LHCN-M2 (cell line): ENCODE measurements at places on chromosomes 2 and 18. TPM values are rescaled to one million over a fixed set of nuclear protein-coding genes. Genes with fewer than 3 reads are reported as not detected.

DNA sequence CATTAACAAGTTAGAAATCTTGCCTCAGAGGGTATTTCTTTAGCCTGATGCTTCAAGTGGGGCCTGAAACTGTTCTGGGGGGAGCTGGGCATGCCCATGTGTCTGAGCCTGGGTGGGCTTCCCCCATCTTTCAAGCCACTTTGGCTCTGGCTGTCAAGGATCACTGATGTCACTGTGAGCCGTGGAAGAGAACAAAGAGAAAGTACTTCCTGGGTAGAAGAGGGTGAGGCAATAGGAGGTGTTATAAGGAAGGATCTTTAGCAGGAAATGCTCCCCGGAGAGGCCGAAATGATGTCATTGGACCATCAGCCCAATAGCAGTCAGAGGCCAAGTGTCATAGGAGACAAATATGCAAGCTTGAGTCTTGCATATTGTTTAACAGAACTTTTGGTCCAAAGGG lies 228.4 kb upstream of the MEX3C start:
- DNase-seq: no peak

- peak; percentile 92 for DNase-seq
Observed at GRCh38 chr2:43221124-43221762, 5.2 kb downstream of the ZFP36L2 start.

C2orf66 gene
- total RNA-seq: 0.32 TPM in 1 of 2 replicates, not detected in the other

GRCh38 chr2:197992482-197993133 lies 188.2 kb downstream of the PLCL1 start:
- DNase-seq: no peak

- DNase-seq: peak; percentile 28
Observed at GRCh38 chr2:73111073-73112025, 1.4 kb downstream of the RAB11FIP5 start.

GRCh38 chr2:15693926-15694588 lies 102.4 kb downstream of the DDX1 start:
- DNase-seq: no peak

- DNase-seq: no peak
Observed at GRCh38 chr2:211901226-211901846, 637.3 kb downstream of the ERBB4 start.

DNA sequence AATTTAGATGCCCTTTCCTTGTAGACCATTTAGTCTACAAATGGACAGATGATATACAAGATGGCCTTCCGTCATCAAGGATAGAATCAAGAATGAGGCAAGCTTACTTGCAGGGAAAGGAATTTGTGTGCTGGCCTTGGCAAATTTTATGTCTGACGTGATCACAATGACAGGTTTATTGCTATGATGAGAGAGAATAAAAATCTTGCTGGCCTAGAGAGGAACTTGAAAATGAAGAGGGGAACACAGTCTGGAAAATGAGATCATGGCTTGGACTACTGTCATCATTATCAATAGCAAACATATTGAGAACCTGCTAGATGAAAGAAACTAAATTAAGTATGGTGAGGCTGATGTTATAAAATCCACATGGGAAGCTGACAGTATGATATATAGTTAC lies 66.0 kb downstream of the CSRNP3 start:
- DNase-seq: no peak

KLF7 gene
- 11.4 and 11.6 TPM in 2 replicates for total RNA-seq

HOXD13 gene
- total RNA-seq: not detected in 2 replicates

DNA sequence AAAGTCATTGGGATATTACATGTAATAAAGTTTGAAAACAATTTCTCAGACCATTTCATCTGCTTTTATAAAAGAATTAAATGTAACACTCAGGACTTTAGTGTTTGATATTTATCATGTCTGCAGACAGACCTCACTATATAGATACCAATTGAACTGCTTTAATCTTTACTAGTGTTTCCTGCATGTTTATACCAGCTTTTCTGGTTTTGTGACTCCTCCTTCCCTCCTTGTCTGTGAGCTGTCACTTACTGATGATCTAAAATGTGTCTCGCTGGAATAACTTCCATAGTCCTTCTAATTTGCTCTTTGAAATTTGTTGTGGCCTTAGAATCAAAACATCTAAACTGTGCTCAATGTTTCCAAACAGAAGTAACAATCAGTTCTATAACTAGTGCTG lies 71.3 kb upstream of the TWSG1 start:
- no peak for DNase-seq

TXNL4A gene
- total RNA-seq: 56.1 and 58.5 TPM in 2 replicates

DNA sequence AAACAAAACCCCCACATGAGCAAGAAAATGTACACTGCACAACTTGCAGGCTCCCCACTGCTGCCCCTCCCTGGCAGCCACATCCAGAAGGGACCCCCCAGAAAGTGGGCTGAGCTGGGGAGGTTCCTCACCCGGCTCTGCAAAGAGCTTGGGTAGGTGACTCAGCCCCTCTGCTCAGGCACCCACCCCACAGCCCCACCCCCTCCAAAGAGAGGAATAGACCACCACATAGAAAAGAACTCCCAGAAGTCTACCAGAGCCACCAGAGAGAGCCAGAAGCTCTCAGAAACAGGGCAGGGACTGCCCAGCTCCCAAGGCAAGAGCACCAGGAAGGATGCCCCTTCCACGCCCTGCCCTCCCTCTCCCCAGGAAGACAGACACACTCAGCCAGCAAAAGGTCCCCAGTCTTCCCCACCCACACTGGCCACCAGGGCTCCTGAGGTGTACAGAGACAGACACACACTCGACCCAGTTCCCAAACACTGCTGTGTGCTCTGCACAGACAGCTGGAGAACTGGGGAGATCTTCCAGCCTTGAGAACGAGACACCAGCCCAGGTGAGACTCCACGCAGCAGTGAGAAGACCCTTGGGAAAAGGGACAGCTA lies 28.2 kb downstream of the BIN1 start:
- no peak for DNase-seq

GRCh38 chr2:38708900-38709566 lies 42.1 kb downstream of the SRSF7 start:
- no peak for DNase-seq

DNA sequence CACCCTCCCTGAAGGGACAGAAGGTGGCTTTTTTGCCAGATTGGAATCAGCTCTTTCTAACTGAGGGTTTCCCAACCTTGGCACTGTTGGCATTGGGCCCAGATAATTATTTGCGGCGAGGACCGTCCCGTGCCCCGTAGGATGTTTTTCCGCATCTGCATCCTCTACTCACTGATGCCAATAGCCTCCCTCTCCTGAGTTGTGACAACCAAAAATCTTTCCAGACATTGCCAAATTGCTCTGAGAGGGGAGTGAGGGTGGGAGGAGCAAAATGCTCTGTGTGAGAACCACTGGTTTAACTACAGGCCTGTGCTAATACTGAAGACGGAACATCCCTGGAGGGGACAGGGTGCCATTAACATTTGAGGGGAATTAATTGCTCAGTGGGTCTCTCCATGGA lies 33.6 kb upstream of the GLI2 start:
- DNase-seq: no peak

- no peak for DNase-seq
Observed at GRCh38 chr2:3313781-3314375, 63.7 kb downstream of the EIPR1 start.

GRCh38 chr2:142693171-142693950 lies 184.1 kb upstream of the KYNU start:
- no peak for DNase-seq

DNA sequence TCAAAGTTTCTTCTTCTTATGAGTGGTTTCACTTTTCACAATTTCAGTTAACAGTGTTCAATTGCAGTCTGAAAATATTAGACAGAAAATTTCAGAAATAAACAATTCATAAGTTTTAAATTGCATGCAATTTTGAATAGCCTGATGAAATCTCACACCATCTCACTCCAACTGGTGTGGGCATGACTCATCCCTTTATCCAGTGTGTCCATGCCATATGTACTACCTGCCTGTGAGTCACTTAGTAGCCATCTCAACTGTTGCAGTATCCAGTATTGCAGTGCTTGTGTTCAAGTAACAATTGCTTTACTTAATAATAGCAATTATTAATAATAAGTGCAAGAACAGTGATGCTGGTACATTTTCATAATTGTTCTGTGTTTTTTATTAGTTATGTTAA lies 1202.5 kb downstream of the DSC3 start:
- DNase-seq: peak; percentile 92

RFTN2 gene
- 0.40 and 0.83 TPM in 2 replicates for total RNA-seq

IL36A gene
- total RNA-seq: not detected in 2 replicates

SERPINB12 gene
- 0.29 TPM in 1 of 2 replicates, not detected in the other for total RNA-seq

GRCh38 chr2:43776324-43776723 lies 2.5 kb downstream of the DYNC2LI1 start:
- no peak for DNase-seq

- DNase-seq: no peak
Observed at GRCh38 chr2:238785528-238785860, 62.4 kb upstream of the TWIST2 start.

CIDEA gene
- total RNA-seq: not detected in 2 replicates

- DNase-seq: no peak
Observed at GRCh38 chr2:147663962-147664361, 180.9 kb upstream of the ACVR2A start.

- peak; percentile 51 for DNase-seq
Observed at GRCh38 chr2:234366891-234367290, 130.0 kb downstream of the ARL4C start.

DNA sequence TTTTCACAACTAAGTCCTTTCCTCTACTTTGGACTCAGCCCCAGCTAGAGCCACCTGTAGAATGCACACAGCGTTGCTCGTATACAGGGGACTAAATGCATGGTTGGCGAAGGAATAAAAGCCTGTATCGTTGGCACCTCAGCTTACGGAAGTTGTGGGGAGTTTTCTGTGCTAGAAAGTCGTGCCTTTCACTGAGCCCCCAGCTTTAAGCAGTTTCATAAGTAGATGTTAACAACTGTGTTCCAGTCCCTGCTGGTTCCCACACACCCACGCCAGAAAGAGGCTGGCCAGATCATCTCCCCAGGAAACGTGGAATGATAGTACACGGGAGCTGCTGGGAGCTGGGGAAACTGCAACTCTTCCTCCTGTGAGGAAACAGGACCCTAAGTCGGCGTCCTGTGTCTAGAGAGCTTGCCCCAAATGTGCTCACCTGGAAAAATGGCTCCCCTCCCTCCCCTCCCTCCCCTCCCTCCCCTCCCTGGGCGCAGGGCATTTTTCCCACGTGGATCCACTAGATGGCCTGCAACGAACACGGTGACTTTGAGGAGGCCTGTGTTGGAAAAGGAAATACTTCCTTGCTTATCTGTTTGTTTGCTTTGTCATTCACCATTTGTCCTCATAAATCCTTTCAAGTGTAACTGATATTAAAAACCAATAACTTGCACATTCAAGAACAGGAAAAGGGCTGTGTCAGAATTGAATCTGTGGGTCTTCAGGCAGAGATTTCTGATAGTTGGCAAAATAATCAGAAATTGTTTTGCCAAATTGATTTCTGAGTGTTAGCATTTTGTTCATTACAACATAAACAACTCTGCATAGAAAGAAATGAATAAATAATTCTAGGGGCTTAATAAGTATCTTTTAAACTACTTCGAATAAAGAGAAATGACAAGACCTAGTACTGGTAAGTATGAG lies 43.9 kb upstream of the RFX8 start:
- peak; percentile 87 for DNase-seq

GRCh38 chr18:76232779-76233178 lies 262.3 kb downstream of the ZNF516 start:
- DNase-seq: no peak

SPATA3 gene
- total RNA-seq: not detected in 2 replicates

TM4SF20 gene
- total RNA-seq: not detected in 2 replicates

GRCh38 chr2:1730015-1730927 lies 14.0 kb downstream of the PXDN start:
- peak; percentile 81 for DNase-seq

- DNase-seq: no peak
Observed at GRCh38 chr18:76307293-76307690, 187.8 kb downstream of the ZNF516 start.

WNT10A gene
- total RNA-seq: 0.06 TPM in 1 of 2 replicates, not detected in the other

DNA sequence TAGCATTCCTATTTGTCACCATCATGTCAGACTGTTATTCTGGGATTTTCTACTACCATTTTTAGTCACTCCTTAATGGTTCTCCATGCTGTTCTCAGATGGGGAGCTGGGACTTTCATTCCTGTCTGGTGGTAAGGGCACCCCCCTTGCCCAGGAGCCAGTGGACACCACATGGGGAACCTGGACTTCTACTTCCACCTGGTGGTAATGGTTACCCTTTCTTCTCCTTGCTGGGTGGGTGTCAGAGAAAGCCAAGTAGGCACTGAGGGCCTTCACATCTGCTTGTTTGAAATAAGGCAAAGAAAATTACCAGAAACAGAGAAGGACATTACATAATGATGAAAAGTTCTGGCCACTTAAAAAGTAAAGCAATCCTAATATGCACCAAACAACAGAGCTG lies 239.8 kb downstream of the FHOD3 start:
- no peak for DNase-seq

DNA sequence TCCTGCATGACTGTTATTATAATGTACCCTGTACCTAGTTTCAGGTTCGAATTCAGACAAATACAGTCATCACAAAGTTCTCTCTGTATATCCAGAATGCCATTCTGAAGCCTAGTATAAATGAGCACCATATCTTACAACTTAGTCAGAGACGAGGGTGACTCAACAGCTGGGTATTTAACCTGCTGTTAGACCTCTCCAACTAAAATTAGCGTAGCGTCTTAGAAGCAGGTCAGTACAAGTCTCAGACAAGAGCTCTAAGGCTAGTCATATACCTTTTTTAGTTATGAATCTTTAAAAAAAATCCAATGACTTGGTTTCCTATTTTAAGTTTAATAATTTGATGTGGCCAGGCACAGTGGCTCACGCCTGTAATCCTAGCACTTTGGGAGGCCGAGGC lies 74.1 kb downstream of the CABYR start:
- peak; percentile 74 for DNase-seq

DNA sequence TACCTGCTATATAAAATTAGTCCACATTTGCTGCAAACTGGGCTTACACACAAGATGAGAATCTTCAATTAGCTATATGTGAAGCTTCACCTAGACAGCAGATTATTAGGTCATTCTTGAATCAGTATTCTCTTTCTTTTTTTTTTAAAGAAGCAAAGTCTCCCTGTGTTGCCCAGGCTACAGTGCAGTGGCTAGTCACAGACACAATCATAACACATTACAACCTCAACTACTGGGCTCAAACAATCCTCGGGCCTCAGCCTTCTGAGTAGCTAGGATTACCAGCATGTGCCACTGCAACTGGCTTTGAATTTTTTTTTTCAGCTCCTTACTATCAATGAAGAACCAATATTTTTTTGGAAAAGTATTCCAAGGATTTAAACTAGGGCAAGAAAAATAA lies 30.5 kb downstream of the OLA1 start:
- no peak for DNase-seq

- peak; percentile 99 for DNase-seq
Observed at GRCh38 chr2:218806346-218806978, 24.5 kb downstream of the CYP27A1 start.

- no peak for DNase-seq
Observed at GRCh38 chr2:4868466-4868865, 823.7 kb upstream of the SOX11 start.

DNA sequence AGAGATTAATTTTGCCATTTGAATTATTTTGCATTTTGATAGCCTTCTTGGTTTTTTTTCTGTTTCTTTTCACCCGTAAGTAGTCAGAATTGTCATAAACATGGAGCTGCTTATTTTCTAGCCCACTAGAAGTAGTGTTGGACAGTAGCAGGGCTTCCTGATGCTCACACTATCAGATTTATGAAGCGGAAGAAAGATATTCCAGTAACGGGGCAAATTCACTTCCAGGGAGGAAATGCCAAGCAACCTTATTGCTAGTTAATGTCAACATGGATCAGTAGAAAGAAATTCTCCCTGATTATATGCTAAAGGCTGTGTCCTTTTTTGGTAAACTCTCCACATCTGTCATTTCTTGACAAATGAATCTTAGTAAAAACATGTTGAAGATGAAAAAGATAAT lies 19.2 kb upstream of the ADAM23 start:
- DNase-seq: no peak

- DNase-seq: no peak
Observed at GRCh38 chr2:71945603-71945959, 202.1 kb downstream of the CYP26B1 start.

LIMS4 gene
- total RNA-seq: 16.4 and 25.9 TPM in 2 replicates
